ENCODE measurements at places on chromosomes 13 and 19.

DNA sequence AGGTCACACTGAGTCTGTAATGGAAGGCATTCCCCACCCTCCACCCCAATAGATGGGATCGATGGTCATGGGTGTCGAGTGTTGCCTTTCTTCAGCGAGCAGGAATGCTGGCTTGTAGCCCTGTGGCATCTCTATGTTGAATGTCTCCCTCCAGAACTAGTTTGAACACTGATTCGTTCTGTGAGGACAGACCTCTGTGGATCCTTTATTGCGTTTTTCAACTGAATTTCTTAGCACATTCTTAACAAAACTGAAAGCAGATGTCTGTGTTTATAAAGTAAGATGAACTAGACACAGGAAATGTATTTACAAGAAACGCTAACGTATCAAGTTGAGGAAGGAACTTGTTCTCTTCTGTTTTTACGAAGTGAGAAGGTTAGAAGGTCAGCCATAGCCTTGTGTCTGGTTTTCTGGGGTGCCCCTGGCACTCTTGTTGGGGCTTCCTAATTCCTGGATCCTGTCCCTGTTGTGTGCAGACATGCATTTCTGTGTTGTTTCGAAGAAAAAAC, 36.8 kb upstream of the TM9SF2 start:
- peak; percentile 11 for DNase-seq

DNA sequence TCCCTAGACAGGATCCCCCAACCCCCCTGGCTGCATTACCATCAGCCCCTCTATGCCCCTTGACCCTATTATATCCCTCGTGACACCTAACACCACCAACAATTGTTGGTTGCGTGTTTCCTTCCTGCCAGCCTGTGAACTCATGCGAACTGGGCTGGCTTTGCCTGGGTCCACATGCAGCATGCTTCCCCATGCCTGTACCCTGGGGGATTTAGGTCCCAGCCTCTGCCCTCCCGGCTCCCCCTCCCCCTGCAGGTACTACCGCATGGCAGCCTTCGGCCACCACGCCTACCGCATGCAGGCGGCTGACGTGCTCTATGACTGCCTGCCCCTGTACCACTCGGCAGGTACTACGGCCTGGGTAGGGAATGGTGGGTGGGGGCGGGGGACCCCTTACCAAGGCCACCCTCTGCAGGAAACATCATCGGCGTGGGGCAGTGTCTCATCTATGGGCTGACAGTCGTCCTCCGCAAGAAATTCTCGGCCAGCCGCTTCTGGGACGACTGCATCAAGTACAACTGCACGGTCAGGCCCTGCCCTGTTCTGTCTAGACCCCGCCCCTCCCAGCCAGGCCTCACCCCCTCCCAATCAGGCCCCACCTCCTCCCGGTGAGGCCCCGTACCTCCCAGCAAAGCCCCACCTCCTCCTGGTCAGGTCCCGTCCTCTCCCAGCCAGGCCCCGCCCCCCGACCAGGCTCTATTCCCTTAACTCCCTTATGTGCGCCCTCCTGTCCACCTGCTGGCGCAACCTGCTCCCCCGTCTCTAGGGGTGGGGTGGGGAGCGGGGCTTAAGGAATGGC, 18.5 kb downstream of the SLC27A1 start:
- DNase-seq = peak; percentile 65

DNA sequence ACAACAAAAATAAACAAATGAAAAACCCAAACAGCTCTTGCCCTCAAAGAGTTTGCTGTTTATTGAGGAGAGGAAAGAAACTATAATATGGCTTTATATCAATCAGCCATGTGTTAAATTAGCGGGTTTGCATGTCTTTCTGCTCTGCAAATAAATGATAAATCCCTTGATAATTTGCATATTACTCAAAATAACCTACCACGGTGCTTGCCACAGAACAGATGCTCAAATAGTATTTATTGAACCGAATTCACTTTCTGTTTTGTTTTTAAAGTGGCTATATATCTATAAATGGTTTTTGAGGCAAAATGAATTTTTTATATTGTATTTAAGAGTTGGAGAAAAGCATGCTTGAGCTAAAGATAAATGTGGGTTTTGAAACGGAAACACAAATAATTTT, 428.1 kb downstream of the ITGBL1 start:
- no peak for DNase-seq

DNA sequence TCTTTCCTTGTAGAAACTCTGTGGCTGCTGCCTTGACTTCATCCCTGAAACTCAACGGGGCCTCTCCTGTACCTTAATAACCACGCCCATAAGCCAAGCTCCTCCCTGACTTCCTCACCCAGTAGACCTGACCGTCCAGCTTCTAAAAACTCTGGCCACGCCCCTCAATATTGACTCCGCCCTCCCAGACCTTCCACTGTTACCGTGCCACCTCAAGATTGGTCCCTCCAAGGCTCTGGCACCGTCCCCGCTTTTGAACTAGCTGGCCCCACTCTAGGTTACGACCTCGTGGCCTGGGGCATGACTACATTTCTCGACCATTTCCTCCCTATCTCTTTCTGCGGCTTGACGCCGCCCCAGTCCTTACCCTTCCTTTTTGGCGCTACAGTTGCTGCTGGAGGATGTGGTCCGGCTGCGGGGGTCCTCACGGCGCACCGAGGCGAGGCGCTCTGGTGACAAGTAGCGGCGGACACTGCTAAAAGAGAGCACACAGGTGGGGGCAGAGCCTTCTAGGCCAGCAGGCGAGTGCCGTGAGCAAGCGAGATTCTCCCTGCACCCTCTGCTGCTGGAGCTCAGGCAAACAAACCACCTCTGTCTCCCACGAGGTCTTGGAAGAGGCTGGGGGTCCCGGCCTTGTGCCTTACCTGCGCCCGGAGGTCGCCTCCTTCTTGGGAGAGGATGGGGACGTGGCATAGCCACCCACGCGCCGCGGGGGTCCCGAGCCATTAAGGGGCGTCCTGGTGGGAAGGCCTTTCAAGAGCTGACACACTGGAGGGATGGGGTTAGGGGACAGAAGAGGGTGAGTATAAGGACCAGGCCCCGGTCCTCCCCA, 2.3 kb upstream of the EML2 start:
- peak; percentile 73 for DNase-seq

DNA sequence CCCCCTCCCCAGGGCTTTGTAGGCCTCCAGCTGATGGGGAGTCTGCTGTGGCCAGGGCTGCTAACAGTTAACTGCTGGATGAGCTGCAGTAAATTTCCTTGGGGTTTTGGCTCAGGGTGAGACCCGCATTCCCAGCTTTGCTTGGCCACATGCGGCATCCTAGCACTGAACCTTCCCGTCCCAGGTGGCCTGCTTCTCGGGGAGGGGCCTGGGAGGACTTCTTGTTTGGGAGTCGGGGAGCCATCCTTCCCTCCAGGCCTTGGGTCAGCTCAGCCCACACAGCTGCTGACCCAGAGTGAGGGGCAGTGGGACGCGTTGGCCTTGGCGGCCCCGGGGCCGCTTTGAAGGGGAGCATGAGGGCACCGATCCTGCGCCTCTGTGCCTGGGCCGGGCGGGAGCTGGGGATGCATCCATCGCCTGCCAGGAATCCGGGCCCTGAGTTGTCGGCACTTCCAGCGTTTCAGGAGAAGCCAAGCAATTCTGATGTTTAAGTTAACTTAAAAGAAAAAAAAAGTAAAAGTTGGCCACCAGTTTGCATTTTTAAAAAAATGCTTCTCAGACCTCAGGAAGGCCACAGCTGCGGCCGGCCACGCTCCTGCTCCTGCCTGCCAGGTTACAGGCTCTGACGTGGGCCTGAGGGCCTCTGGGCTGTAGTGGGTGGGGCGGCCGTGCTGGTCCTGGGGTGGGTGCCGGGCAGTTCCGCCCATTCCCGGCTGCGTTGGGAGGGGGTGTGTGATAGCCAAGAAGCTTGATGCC, 27.7 kb downstream of the CRTC1 start:
- DNase-seq = no peak

DNA sequence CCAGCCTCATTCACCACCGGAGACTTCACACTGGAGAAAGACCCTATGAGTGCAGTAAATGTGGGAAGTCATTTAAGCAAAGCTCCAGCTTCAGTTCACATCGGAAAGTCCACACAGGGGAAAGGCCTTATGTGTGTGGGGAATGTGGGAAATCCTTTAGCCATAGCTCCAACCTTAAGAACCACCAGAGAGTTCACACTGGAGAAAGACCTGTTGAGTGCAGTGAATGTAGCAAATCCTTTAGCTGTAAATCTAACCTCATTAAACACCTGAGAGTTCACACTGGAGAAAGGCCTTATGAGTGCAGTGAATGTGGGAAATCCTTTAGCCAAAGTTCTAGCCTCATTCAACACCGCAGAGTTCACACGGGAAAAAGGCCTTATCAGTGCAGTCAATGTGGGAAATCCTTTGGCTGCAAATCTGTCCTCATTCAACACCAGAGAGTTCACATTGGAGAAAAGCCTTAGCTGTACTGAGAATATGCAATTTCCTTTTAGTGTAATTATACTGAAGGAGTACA, 8.8 kb downstream of the ZNF211 start:
- no peak for DNase-seq

GRCh38 chr19:48196321-48196763, 25.9 kb downstream of the ZSWIM9 start:
- DNase-seq = no peak

DNA sequence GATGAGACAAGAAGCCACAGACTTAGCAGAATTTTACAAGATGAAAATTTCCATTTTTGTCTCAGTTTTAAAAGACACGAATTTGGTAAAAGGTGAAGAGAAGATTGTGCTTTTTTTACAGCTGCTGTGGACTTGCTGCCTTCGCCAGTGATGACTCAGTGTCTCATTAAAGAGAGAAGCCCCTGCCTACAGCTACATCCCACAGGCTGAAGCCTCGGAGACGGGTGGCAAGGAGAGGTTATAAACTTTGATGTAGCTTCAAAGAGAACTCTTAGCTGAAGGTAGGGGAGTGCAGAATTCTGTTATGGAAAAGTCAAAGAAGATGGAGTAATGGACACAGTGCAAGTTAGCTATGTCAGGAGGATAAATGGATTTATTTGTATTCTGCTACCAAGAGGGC, 683.4 kb upstream of the ARGLU1 start:
- no peak for DNase-seq

DNA sequence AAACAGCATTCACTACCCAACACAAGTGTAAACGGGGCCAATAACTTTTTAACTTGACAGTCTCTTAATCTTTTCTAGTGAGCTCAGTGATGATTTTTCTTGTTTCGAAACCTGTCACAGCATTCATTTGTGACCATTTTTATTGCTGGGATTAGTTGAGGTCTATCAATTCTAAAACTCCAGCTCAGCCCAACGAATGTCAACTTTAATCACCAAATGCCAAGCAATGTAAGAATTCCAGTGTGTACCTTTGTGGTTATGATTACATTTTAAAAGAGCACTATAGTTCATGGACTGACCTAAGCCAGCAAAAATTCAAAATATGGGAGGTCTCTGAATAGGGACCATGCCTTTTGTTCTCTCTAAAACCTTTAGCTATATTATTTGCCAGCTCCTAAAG, 694.3 kb upstream of the SGCG start:
- no peak for DNase-seq

DNA sequence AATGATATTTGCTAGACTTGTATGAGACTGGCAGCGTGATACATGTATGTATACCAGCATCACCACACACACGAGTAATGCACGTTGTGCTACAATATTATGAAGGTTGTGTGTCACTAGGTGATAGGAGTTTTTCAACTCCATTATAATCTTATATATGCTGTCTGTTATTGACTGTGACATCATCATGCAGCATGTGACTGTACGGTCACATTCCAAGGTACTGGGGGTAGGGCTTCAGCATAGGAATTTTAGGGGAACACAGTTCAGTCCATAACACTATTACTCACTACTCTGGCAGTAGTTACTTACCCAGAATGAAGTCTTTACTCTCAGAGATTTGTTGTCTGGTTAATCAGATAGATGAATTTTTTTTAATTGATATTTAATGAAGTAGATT, 91.1 kb downstream of the CDK8 start:
- no peak for DNase-seq

- DNase-seq = no peak
Observed at GRCh38 chr13:98360545-98360944, 183.5 kb upstream of the RNF113B start.

DNA sequence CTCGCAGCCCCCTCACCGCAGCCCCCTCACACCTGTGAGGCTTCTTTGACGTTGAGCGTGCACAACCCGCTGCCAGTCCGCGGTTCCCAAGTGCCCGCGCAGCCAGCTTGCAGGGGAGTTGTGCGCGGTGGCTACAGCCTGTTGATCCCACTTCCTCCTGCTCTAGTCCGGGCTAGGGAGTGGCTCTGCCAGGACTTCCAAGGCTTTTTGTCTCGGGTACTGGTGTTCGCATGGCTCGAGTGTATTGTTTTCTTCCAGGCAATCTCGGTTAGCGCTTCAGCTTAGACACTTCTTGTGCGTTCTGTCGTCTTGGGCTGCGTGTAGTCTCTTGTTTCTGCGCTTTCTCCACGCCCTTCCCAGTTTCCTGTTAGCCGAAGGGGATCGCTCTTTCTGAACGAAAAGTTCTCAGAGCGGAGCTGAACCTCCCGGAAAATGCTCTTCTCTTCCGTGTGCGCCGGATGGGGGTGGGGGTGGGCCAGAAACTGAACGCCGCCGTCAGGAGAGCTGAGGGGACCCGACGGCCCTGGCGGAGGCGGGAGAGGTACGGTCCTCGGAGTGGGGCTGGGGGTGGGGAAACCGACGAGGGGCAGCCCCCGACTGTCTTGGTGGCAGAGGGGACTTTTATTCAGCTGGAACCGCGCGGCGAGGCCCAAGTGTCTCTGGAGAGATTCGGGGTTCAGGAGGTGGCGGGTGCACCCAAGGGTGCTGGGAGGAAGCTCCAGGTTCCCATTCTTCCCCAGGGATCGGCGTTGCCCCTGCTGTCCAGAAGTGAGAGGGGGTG, 697 bp upstream of the DGKH start:
- DNase-seq = no peak

DNA sequence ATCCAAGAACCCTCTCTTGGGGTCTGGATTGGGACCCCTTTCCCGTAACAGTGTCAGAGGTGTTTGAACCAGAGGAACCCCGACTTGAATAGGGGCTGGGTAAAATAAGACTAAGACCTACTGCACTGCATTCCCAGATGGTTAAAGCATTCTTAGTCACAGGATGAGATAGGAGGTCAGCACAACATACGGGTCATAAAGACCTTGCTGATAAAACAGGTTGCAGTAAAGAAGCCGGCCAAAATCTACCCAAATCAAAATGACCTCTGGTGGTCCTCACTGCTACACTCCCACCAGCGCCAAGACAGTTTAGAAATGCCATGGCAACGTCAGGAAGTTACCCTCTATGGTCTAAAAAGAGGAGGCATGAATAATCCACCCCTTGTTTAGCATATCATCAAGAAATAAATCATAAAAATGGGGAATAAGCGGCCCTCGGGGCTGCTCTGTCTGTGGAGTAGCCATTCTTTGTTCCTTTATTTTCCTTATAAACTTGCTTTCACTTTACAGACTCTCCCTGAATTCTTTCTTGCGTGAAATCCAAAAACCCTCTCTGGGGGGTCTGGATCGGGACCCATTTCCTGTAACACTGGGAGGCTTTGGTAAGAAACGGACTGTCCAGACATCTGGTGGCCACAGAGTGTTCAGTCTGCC, 4.4 kb upstream of the SIN3B start:
- no peak for DNase-seq

DNA sequence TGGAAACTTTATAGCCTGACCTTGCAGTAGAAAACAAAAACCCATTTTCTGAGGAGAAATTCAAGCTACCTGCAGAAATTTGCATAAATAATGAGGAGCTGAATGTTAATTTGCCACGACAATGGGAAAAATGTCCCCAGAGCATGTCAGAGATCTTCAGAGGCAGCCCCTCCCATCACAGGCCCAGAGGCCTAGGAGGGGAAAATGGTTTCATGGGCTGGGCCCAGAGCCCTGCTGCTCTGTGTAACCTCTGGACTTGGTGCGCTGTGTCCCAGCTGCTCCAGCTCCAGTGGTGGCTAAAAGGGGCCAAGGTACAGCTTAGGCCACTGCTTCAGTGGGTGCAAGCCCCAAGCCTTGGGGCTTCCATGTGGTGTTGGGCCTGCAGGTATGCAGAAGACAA, 257.9 kb downstream of the NHLRC3 start:
- no peak for DNase-seq
